Progenitor cell of endocrine pancreas (in vitro differentiated cells): ENCODE measurements at places on chromosomes 1 and 21.
A peak's percentile ranks its signal among the peaks of the same experiment; 100 is the strongest.

DNA sequence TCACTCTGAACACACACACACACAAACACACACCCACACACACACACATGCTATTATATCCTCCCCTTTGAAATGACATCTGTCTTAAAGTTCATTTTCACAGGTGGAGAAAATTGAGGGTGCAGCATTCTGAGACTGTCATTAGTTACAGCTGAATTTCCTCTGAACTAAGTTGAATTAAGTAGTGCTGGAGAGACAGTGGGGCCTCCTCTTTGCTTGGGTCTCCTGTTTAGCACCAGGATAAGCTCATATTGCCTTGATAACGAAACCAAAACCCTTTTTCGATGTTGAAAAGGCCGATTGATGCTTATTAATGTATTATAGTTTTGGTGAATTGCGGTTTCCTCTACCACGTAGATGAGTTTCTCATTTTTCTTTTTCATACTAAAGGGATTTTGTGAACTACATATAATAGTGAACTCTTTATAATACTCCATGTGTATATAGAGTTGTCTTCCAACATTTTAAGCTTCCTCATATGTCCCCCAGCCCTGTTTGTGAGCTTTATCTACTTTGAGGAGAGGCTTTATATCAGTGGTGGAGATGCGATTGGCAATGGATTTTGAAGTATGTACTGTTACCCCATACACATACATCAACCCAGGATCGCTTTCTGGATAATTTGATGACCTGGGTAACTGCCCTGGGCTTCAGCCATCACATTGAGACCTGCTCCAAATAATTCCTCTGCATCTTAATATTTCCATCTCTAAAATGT is 17.4 kb downstream of the DYNLT5 start:
- H3K27me3 ChIP-seq: no peaks in the 10 kb centered on the region
- H3K27ac ChIP-seq: no peak overlapping the region
- no peak for DNase-seq
- no peaks in the 10 kb centered on the region for H3K36me3 ChIP-seq
- H3K4me1 ChIP-seq: no peaks in the 10 kb centered on the region

- no peak overlapping the region for H3K4me3 ChIP-seq
- H3K4me1 ChIP-seq: no peaks in the 10 kb centered on the region
- H3K27ac ChIP-seq: no peak overlapping the region
- DNase-seq: no peak
Measured at GRCh38 chr21:21146587-21147373, 148.6 kb downstream of the NCAM2 start.

DNA sequence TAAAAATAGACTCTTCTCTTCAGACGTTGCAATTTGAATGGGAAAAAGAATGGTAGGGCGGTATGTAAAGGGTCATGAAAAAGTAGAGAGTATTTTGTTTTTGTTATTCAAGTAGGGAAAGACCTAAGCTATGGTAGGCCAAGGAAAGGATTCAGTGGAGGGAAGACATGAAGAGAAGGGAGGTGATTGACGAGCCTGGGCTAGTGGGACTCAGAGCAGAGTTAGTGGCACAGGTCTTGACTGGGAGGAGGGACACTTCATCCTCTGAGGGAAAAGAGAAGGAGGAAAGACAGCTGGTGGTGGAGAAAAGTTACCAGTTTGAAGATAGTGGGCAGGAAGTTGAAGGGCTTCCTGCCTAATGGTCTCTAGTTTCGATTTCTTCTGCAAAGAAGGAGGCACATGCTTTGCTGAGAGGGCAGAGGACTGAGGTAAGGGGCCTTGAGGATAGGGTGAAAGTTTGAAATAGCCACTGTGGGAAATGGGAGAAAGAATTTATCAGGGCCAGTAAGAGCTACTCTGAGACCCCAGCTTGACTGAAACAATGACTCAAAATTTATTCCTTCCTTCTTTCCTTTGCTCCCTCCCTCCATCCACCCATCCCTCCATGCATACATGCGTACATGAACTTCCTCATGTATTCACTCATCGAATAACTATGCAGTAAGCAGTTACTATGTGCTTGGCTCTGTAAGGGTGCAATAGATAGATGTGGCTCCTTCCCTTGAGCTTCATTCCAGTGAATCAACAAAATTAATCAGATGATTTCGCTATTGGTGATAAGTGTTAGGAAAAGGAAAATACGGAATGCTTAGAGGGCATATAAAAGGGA is 4.2 kb downstream of the CD48 start:
- DNase-seq: no peak
- no peak overlapping the region for H3K4me3 ChIP-seq
- no peak overlapping the region for H3K27ac ChIP-seq

DNA sequence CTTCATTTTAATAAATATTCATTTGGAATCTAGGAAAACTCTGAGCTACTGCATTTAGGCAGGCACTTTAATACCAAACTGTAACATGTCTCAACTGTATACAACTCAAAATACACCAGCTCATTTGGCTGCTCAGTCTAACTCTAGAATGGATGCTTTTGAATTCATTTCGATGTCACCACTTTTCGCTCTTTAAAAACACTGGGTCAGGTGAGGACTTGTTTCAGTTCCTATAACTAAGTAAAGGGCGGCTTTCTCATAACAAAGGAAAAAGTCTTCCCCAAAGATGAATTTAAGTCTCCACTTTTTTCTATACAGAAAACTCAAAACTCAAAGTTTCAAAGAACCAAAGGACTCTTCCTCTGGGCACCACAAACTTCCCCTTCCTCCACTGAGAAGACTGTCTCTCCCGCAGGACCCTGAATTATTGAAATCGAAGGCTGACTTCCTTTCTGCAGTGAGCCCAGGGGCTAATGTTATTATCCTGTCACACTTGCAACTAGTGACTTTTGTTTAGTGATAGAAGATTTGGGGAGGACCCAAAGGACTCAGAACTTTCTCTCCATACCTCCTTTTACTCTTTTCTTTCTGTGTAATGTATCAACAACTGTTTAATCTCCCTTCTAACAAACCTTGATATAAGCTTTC is 9.7 kb upstream of the DHX9 start:
- H3K4me1 ChIP-seq: peaks cover 5% of the 10 kb centered on the region
- H3K36me3 ChIP-seq: no peaks in the 10 kb centered on the region
- no peak overlapping the region for H3K4me3 ChIP-seq
- no peak for DNase-seq
- H3K27ac ChIP-seq: no peak overlapping the region
- no peaks in the 10 kb centered on the region for H3K27me3 ChIP-seq

DNA sequence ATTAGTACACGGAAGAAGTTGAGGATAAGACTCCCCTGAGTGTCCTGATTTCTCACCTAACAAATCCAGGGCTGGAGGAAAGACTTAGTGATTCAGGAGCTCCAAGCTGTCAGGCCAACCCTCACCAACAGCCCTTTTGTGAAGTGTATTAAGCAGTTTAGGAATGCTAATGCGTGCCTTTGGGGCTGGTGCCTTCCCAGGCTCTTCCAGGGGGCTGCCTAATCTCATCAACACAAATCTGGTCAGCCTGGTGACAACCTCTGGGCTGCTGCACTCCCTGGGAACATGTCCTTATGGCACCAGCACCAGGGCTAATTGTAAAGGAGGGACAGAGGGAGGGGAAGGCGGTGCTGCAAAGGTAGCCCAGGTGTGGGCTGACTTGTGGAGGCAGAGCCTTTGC is 15.5 kb downstream of the CSMD2 start:
- no peaks in the 10 kb centered on the region for H3K36me3 ChIP-seq
- H3K4me3 ChIP-seq: no peak overlapping the region
- no peak for DNase-seq
- H3K27ac ChIP-seq: peak overlapping the region; percentile 4
- H3K4me1 ChIP-seq: no peaks in the 10 kb centered on the region

DNA sequence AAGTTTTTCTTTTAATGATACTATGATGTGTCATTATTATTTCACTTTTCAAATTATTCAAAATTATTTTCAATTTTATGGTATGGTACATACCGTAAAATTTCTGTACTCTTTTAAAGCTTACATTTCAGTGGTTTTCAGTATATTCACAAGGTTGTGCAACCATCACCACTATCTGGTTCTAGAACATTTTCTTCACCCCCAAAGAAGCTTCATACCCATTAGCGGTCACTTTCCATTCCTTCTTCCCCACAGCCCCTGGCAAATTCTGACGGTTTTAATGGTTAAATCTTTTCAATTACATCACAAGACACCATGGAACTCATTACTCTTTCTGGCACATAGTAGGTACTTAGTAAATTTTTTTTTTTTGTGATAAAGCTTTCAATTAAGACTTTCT is 22.8 kb upstream of the ATP5PO start:
- no peak overlapping the region for H3K4me3 ChIP-seq
- no peaks in the 10 kb centered on the region for H3K4me1 ChIP-seq
- no peak overlapping the region for H3K27ac ChIP-seq
- H3K27me3 ChIP-seq: no peaks in the 10 kb centered on the region
- DNase-seq: no peak

DNA sequence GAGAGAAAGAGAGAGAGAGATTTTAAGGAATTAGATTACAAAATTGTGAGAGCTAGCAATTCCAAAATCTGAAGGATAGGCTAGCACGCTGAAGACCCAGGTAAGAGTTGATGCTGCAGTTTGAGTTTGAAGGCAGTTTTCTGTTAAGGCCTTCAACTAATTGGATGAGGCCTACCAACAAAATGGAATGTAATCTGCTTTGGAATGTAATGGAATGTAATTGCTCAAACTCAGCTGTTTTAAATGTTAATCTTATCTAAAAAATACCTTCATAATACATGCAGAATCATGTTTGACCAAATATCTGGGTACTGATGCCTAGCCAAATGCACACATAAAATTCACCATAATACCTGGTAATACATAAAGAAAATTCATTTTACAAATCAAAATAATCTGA is 976.1 kb downstream of the LTN1 start:
- peaks cover 3% of the 10 kb centered on the region for H3K27me3 ChIP-seq
- H3K4me1 ChIP-seq: peaks cover 12% of the 10 kb centered on the region
- H3K27ac ChIP-seq: no peak overlapping the region
- no peak overlapping the region for H3K4me3 ChIP-seq
- DNase-seq: no peak
- H3K36me3 ChIP-seq: no peaks in the 10 kb centered on the region

DNA sequence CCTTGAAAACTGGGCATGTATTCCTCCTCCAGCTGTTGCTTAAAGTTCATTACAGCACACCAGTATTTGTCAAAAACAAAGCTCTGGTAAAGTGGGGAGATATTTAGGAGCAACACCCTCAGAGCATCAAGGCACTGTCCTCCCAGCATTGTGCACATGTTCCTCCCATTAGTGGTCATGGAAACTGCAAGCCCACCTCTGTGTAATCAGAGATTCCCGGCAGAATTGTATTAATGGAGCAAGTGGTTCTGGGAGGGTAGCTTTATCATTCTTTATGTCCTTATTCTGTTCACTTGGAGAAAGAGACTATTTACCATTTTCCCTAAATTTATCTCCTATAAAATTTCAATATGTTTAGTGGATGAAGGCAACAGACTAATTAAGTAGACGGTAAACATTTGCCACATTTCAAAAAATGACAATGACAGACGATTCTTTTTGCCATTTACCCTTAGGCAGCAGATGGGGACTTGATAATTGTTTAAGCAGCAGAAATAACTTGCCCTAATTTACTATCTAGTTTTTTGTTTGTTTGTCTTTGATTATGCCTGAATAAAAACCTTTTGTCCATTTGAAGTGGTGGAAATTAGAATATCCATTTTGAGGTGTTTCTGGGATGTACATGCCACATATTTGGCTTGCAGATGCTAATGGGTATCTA is 289.6 kb upstream of the ST6GALNAC5 start:
- DNase-seq: no peak
- H3K36me3 ChIP-seq: no peaks in the 10 kb centered on the region
- H3K27me3 ChIP-seq: no peaks in the 10 kb centered on the region
- no peak overlapping the region for H3K4me3 ChIP-seq
- H3K27ac ChIP-seq: no peak overlapping the region
- no peaks in the 10 kb centered on the region for H3K4me1 ChIP-seq

GRCh38 chr1:160560045-160560705 is 19.1 kb downstream of the CD84 start:
- H3K36me3 ChIP-seq: peaks cover 31% of the 10 kb centered on the region
- no peak overlapping the region for H3K4me3 ChIP-seq
- DNase-seq: no peak
- peak overlapping the region; percentile 21 for H3K27ac ChIP-seq
- no peaks in the 10 kb centered on the region for H3K4me1 ChIP-seq

GRCh38 chr1:158898722-158899121 is 32.6 kb upstream of the PYHIN1 start:
- H3K4me1 ChIP-seq: peaks cover 4% of the 10 kb centered on the region
- no peaks in the 10 kb centered on the region for H3K36me3 ChIP-seq
- no peak overlapping the region for H3K27ac ChIP-seq
- DNase-seq: no peak

DNA sequence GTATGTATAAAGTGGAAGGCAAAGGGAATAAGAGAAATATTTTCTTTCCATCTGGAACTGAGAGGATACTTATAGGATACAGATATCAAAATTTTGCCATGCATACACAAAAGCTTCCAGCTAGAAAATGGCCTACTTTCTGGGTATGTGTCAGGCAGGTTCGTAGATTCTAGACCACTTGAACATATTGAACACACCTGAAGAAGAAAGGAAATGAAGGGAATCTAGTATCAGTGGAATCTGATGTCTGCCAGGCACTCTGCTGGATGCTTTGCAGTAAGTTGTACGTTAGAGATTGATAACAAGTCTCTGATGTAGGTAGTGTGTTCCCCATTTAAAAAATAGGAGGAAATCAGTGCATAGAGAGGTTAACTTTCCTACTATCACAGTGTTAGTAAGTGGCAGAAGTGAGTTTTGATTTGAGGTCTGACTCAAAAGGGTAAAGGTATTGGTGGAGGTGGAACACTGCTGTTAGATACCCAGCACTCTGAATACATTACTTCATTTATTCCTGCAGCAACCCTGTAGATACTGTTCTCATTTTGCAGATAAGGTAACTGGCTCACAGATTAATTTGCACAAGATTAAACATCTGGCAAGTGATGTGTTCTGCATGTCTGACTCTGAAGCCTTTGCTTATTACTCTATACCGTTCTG is 3.0 kb downstream of the CAMSAP2 start:
- no peaks in the 10 kb centered on the region for H3K27me3 ChIP-seq
- H3K36me3 ChIP-seq: peaks cover 7% of the 10 kb centered on the region
- DNase-seq: no peak
- H3K27ac ChIP-seq: no peak overlapping the region

DNA sequence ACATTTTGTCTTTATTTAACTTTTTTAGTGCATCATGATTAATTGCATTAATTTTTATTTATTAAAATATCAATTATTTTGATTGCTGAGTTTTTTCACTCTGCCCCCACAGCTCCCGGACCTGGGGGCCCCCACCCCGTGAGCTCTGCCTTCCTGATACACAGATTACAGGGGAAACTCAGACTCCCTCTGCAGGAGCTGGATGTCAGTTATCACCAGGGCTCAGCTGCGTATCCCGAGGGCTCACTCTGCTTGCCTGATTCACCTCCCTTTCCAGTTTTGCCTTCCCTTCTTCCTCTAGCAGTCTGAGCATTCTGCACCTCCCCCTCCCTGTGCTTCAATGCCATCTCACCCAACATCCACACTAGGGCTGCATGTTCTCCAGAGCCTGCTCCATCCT is 98.2 kb downstream of the ATP1A1 start:
- no peaks in the 10 kb centered on the region for H3K36me3 ChIP-seq
- H3K4me1 ChIP-seq: peaks cover 45% of the 10 kb centered on the region
- H3K27ac ChIP-seq: no peak overlapping the region
- no peak for DNase-seq
- no peaks in the 10 kb centered on the region for H3K27me3 ChIP-seq
